ENCODE measurements at places on chromosomes 16 and 17.

- DNase-seq, result no peak
Measured at GRCh38 chr17:60386147-60387058, 5.5 kb downstream of the USP32 start.

DNA sequence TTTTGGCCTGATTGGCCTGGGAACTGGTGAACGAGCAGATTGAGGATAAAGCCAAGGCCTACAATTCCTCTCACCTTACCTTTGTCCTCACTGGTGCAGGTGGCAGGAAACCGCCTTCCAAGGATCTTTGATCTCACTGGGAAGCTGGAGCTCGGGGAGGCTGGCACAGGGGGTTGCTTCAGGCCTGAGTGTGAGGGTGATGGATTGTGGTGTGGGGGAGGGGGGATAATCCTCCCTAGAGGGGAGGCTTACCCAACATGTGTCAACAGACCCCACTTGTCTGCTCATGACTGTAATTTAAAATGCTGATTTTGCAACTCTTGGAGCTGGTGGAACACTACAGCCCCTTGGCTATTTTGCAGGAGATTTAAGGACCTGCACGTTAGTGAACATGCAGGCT, 4.5 kb upstream of the RMI2 start:
- no peak for DNase-seq

- no peak for DNase-seq
Measured at GRCh38 chr17:5864741-5865657, 205.2 kb upstream of the WSCD1 start.

DNA sequence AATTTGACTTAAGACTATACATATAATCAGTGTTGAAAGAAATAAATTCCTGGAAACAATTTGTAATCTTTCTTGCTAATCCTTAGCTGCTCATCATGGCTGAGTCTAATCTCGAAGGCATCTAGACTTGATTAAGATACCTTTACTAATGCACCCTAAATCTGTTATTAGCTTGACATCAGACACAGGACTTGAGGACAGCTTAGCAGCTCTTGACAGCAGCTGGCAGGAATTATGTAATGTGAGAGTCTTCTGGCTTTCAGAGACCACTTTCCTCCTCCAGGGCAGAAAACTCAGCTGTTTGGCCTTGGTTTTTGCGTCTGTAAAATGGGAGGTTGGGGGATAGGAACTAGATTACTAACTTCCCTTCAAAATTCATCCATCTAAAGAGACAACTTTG, 7.1 kb upstream of the MPP2 start:
- DNase-seq, result no peak

DNA sequence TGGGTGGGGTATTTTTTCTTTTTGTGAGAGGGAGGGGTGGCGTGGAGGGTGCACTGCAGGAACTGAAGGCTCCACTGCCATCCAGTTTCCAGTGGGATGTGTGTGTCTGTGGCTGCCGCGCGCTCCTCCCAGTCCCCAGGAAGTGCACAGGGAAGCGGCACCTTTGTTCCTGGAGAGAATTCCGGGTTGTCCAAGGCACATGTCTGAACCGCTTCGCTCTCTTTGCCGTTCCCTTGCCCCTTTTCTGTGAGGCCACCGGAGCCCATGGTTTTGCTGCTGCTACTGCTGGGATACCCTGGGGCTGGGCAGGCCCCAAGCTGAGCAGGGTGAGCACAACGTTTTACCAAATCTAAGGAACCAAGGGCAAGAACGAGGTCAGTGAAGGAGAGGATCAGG, 19.5 kb downstream of the ACSF3 start:
- DNase-seq, result no peak

DNA sequence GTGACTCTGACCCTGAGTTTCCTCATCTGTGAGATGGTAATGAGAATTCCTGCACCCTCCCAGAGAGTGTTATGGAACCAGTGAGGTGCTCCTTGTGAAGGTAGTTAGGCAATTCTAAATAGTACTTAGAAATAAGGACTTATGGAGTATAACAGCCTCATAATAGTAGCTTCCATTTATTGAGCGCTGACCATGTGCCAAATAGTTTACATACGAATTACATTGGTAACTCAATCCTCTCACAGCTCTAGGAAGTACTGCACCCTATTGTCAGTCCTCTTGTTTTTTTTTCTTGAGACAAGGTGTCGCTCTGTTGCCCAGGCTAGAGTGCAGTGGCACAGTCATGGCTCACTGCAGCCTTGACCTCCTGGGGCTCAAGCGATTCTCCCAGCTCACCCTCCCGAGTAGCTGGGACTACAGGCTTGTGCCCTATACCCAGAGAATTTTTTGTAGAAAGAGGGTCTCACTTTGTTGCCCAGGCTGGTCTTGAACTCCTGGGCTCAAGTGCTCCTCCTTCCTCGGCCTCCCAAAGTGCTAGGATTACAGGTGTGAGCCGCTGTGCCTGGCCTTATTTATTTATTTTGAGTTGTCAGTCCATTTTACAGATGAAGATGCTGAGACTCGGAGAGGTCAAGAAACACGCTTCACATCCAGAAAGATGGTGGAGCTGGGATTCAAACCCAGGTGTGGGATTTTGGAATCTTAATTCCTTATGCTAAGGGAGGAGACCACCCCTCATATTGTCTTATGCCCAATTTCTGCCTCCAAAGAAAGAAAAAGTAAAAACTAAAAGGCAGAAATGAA, 2.9 kb downstream of the TNS4 start:
- DNase-seq, result no peak

GRCh38 chr17:10612957-10613744, 44.0 kb downstream of the MYH3 start:
- no peak for DNase-seq

DNA sequence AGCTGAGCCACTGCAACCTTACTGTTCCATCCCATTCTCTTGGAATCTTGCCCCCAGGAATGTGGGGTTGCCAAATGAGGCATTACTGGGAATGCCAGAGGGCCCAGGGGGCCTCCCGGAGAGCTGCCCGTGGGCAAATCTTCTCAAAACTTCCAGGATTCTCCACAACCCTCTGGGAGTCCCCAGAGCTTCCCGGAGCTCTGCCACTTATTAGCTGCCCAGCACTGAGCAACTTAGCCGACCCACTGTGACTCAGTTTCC, 306.0 kb downstream of the FOXL1 start:
- no peak for DNase-seq

- no peak for DNase-seq
Measured at GRCh38 chr17:42982266-42982665, 1.9 kb downstream of the RUNDC1 start.

GRCh38 chr17:47864791-47865216, 13.8 kb upstream of the SP6 start:
- no peak for DNase-seq

GRCh38 chr16:84155771-84156170, 10.7 kb downstream of the DNAAF1 start:
- DNase-seq, result no peak

GRCh38 chr17:17356149-17356930, 53.2 kb downstream of the NT5M start:
- peak; percentile 46 for DNase-seq

- DNase-seq, result no peak
Measured at GRCh38 chr17:37717627-37718323, 27.1 kb downstream of the HNF1B start.

DNA sequence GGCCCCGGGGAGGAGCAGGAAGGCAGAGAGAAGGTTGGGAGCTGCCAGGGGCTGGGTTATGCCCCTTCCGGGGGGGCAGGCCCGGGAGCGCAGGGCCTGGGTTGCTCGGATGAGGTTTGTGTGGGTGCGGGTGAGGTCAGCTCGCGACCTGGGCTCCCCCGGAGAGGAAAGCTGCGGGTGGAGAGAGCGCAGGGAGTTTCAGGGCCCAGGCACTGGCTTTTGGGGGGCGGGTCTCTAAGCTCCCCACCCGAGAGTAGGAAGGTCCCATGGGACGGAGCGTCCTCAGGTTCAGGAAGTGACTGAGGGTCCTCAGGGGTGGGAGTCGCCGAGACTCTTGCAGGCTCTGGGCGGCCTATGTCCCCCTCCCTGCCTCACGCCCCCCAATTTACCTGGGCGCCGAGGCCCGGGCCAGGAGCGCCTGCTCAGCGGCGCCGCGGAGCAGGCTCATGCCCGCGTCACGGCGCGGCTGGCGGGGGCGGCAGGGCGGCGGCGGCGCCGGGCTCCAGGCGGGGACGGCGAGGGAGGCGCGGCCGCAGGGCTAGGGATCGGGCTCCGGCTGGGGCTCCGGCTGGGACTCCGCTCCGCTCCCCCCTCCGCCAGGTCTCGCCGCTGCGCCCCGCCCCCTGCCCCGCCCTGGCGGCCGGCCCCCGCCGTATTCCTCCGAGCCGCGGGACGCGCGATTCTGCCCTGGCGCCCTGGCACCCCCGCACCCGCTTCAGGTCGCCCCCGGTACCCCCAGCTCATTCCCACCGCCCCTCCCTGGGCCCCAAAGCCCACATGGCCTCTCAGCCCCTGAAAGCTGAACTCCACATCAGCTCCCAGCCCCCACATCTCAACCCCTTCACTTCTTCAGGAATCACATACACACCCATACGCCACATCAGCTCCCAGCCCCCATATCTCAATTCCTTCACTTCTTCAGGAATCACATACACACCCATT, at the start of gene DOK4:
DOK4 (minus strand) TSS at position 578 of the 942 bp plus-strand sequence. CDS start 6,986 bp downstream, outside the sequence.
- peak; percentile 34 for DNase-seq

DNA sequence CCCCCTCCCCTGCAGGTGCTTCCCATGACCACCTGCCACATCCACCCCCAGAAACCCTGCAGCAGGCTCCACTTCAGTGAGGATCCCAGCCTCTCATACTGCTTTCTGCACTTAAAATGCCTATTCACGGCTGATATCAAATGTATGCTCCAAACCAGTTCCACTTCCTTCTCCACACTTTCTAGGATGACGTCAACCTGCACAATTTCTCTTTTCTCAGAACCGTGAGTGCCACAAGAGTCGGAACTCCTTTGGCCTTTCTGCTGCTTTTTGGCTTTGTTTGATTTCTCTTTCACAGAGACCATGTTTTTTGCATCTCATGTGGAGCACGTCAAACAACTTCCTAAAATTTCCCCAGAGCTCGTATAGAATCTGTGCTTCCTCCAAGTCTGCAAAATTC, 378.8 kb upstream of the TNRC6C start:
- no peak for DNase-seq

DNA sequence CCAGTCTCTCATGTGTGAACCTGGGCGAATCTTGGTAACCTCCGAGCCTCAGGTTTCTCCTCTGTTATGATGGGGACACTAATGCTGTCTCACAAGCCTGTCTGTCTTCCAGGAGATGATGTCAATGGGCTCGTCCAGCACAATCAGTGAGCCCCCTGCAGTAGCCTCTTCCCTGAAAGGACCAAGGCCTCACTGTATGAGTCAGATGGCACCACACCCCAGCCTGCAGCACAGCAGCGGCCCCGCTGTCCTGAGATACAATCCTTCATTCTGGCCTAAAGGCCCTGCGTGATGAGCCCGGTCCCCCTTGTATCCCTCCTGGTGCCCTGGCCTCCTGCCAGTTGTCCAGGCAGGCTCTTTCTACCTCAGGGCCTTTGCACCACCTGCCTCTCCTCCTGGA, 234.4 kb downstream of the IRF8 start:
- DNase-seq, result no peak

DNA sequence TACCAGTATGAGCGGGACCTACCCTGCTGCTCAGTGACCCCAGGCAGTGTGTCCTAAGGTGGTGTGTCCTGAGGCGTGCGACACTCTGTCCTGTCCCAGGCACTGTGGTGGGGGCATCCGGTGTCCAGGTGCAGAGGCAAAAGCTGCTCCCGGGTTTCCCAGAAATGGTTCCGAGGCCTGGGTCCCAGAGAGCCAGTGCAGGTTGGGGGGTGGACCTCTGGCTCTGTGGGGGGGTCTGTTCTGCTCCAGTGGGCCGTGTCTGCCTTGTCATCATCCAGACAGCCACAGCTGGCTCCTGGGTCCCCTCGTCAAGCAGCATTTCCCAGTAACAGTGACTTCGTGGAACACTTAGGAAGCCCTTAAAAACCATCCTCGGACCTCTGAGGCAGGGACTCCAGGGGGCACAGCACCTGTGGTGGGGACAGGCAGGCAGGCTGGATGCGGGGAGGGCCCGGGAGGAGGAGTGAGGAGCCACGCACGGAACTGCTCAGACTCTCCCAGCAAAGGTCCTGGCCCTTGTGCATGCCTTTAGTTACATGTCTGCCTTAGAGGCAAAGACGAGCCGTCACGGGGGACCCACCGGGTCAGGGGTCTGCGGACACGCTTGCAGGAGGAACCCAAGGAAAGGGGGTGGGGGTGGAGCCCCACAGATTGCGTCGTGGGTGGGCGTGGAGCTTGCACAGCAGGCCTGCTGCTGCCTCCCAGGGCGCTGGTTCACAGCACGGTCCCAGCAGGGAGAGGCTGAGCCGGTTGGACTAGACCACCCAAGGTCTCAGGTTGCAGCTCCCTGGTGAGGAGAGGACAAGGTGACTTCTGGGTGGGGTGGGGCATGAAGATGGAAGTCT, 5.6 kb downstream of the SLC16A3 start:
- no peak for DNase-seq

- DNase-seq, result peak; percentile 36
Measured at GRCh38 chr16:84617041-84617790, 662 bp downstream of the COTL1 start.

DNA sequence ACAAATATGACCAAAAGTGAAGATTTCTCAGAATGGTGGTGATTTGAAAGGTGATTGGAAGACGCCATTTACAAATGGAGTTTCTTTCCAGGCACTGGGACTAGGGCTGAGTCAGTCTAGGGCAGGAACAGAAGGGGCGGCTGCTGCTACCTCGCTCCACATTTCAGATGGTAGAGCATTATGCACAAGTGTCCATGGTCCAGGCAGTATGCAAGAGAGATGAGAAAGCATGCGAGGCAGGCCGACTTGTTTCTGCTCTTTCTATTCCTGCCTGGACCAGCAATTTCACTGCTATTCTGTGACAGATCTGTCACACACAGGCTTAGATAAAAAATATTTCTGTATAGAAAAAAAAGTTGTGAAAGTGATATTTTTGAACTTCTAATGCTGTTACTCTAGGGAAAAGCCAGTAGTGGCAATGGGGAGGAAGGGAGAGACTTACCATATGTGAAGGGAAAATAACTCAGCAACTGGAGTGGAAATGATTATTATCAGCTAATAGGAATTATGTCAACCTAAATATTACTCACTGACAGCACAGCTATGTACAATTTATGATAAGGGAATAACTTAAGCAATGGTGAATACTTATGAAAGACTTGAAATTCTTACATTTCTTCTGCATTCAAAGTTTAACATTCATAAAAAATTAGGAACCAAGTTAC, 134.7 kb upstream of the NETO2 start:
- DNase-seq, result no peak

All from NK-92 treated with Interleukin-12 subunit alpha and Interleukin-12 subunit beta, amount 100 ng/mL, for 24 hours (cell line).